ENCODE measurements at places on chromosomes 1 and 21.
A peak's percentile ranks its signal among the peaks of the same experiment; 100 is the strongest.

DNA sequence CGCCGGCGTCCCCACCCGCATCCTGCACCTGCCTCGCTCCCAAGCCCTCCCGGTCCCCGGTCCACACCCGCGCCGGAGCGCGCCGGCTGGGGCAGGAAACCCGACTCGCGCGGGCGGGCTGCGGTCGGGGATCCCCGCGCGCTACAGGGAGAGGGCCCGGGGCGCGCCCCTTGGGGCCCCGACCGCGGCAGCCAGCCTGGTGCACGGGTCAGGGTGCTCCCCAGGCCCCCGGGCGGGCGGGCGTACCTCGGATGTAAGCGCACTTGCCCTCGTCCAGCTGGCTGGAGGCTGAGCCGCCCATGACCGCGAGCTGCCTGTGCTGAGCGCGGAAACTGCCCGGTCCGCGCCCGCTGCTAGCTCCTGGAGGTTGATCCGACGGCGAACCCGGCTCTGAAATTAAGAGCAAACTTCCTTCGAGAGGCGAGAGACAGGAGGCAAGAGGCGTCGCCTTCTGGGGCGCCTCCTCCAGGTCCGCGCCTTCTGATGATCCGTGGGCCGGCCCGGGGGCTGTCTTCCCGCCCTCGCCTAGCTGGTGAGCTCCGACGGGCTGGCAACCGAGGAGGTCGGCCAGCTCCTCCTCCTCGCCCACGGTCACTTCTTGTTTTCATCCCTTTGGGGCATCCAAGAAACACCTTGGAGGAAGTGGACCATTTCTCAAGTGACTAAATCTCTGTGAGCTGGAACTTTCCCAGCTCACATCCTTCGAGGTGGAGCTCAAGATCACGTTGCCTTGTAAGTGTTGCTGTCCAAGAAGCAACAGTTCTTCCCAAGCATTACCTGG, at the start of gene NIBAN1:
Gene NIBAN1, minus strand, starts transcription at position 453 of the 781 bp plus-strand sequence. Its CDS starts 152 bp downstream, at position 301.
- DNase-seq = peak; percentile 55

DNA sequence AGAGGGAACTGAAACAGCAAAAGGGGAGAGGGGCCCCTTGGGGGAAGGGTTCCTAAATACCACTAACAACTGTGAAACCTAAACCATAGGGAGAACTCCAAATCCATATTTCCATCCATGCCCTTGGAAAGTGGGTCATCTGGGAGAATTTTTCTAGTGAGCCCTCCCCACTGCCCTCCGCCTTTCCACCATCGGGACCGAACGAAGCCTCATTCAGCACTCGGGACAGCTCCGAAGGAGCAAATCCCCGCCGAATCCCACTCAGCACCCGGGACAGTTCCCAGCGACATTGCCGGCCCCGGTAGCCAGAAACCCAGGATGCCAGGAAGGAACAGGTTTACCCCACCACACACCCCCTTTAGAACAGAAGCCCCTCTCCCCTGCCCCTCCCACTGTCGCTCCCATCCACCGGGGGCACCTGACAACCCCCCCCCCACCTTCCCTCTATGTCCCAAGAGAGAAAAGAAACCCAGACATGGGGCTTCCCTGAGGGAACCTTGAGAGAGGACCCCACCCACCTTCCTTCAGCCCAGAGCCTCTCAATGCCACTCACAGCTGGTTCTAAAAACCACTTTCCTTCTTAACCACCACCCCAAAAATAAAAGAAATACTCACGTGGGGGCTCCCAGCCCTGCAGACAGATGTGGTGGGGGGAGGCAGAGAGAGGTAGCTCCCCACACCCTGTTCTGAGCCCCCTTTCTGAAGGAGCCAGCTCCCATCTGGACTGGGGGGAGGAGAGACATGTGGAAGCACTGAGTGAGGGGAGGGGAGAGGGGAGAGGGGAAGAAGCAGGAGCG, 4.5 kb downstream of the DLGAP3 start:
- DNase-seq = no peak

- DNase-seq = no peak
Observed at GRCh38 chr1:35449334-35450008, 107.7 kb downstream of the KIAA0319L start.

- DNase-seq = no peak
Observed at GRCh38 chr1:205950826-205951549, 7.7 kb upstream of the SLC26A9 start.

DNA sequence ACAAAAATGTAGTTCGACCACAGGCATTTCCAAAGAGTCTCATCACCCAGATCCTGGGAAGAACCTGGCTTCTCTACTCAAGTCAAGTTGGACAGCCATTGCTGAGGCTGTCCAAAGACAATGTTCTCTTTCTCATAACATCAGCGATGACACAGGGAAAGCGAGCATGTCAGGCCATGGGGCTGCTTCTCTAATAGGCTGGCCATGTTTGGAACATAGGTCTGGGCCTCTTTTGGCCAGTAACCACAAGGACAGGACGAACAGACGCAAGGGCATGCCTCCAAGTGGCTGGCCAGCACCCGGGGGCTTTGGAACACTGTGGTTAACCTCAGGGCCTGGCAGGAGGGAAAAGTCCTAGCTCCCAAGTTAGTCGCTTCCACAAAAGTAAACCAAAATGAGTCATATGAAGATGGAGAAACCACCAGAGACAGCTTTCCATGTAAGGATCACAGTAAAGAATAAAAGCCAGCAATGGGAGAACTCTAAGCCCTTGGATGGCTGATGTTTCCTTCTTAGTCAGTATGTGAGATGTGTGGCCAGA, 80.6 kb upstream of the SLC44A3 start:
- DNase-seq = no peak

DNA sequence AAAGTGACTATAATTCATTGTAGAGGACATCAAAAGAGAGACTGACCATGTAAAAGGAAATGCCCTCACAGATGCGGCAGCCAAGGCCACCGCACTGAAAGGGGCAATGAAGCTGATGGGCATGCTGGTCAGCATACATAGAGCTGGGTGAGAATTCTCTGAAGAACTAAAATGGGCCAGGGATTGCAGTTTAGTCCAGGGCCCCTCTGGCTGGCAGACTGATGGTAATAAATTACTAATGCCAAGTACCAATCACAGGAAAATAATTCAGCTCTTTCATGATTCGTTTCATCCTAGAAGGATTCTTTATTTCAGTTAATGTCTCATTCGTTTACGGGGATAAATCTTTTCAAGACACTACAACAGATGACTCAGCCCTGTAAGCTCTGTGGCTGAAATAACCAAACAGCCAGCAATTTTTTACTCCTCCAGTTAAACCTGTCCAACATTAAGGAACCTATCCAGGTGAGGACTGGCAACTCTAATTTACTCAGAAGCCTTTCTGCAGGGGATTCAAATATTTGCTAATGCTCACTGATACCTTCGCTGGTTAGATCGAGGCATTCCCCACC, 56.9 kb upstream of the MAP1LC3C start:
- no peak for DNase-seq

DNA sequence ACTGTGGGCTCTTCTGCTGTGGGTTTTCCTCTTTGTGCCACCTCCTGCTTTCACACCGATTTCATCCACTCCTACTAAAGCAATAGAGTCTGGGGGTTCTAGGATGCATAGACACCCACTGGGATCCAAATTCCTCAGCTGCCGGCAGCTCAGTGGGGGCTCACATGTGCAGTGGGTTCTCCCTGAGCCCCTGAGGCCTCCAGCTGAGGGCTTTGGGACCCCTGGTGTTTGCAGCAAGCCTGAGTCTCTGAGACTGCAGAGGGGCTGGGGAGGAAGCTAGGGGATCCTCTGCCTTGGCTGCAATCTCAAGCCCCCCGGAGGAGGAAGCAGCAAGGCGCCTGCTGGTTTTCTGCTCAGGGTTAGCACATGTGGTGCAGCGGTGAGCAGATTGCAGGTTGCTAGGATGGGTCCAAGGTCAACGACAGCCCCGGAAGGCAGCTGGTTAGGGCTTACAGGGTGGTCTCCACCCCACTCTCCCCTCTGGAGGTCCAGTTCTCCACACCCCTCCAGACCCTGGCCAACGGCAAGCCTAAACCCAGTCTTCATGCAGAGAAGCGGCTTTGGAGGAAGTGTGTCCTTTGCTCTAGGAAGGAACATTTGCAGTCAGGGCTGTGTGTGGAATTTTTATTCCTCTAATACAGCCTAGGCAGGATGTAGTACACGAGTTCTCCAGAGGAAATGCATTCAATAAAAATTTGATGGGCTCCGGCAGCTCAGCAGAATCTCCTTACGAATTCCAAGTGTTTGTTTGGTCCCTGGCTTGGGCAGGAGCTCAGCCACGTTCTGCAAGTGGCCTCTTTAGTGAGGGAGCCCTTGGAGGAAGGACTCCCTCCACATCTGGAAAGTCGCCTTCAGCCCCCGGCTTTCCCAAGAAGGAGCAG, 269.1 kb upstream of the VAMP3 start:
- DNase-seq = no peak

- no peak for DNase-seq
Observed at GRCh38 chr1:221457685-221458446, 284.0 kb downstream of the DUSP10 start.

DNA sequence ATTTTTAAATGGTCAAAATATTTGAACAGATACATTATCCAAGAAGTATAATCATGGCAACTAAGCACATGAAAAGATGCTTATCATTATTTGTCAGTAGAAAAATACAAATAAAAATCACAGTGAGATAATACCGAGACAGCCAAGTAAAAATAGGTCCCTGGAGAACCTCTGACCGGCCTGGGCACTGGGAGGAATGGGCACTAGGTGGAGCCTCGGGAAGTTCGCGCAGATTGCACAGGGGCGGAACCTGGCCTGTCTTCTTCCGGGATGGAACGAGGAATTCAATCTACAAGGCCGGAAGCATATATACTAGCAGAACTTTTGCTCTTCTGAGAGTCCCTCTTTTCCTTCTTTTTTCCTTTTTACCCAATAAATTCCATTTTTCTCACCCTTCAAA, 148.5 kb upstream of the CHRM3 start:
- no peak for DNase-seq

- no peak for DNase-seq
Observed at GRCh38 chr21:33042812-33043211, 17.1 kb downstream of the OLIG2 start.

DNA sequence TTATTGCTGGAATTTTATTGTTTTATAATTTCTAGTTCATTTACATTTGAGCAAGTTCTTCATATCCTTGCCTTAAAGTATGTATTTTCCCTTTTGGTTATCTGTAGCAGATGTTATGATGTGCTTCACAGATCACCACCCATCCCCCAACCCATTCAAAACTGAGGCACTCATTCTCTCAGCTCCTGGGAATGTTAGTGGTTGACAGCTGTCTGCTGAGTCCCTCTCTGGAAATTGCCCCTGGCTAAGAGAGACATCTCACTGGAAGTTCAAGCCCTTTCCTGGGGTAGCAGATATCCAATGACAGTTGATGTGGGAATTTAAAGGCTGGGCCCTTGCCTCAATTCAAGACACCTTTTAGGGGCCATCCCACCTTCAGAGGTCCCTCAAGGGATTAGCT, 4.3 kb upstream of the DPYD start:
- no peak for DNase-seq

DNA sequence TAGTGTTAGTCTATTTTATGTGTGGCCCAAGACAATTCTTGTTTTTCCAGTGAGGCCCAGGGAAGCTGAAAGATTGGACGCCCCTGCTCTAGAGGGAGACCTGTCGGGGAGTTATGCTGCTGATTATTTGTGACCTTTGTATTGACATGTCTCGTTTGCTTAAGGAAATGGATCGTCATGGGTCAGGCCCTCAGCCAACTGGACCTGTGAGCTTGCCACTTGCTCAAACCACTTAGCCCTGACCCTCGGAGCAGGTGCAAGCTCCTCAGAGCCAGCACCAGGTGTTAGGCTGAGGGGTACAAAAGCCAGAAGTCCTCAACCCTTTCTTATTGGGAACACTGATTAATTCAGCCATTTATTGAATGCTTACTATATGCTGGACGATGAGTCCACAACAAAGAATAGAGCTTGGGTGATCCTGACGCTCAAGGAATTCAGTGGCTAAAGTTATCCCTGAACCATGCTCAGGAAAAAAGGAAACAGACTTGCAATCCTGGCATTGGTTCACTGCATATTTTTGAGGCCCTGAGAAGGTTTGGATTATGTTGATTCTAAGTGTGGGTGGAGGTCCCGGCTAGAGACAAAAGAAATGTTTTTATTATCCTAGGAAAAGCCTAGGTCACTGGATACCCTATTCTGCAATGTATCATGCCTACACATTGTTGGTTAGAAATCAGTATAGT, 19.0 kb downstream of the TGFB2 start:
- no peak for DNase-seq

GRCh38 chr1:171610385-171610784, 11.7 kb upstream of the MYOCOS start:
- no peak for DNase-seq

- no peak for DNase-seq
Observed at GRCh38 chr1:244865820-244866219, 1.5 kb upstream of the HNRNPU start.

- DNase-seq = no peak
Observed at GRCh38 chr1:25443030-25443699, 12.5 kb downstream of the MACO1 start.

- no peak for DNase-seq
Observed at GRCh38 chr1:114218361-114219171, 64.9 kb upstream of the SYT6 start.

GRCh38 chr1:45870500-45870899, 67.1 kb downstream of the MAST2 start:
- DNase-seq = no peak

DNA sequence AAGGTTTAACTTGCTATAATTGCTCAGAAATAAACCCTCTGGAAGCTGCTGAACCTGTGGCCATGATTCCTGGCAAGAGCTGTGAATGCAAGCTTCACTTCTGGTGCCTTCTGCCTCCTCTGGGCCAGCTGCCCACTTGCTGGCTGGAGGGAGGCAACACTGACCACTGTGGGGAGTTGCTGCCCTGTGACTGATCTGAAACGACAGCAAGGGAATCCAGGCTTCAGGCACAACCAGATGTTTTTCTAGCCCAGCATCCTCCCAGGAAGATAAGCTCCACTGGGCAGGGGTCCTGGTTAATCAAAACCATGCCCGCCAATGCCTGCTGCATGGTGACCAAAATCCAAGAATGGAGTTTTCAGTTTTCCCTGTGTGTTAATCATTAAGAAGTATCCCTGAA, 180.0 kb upstream of the HMGB4 start:
- DNase-seq = no peak

DNA sequence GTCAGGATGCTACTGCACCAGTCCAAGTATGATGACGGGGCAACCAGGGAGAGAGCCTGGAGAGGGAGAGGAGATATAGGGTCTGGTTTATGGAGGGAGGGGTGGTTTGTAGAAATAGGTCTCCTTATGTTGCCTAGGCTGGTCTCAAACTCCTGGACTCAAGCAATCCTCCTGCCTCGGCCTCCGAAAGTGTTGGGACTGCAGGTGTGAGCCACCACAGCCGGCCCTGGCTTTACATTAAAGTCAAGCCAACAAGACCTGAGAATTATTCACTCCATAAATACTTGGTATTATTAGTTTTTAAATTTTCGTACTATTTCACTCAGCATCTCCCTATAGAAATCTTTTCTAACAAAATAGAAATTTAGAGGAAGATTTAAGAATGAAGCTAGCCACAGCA, 86.8 kb downstream of the MATN1 start:
- no peak for DNase-seq

DNA sequence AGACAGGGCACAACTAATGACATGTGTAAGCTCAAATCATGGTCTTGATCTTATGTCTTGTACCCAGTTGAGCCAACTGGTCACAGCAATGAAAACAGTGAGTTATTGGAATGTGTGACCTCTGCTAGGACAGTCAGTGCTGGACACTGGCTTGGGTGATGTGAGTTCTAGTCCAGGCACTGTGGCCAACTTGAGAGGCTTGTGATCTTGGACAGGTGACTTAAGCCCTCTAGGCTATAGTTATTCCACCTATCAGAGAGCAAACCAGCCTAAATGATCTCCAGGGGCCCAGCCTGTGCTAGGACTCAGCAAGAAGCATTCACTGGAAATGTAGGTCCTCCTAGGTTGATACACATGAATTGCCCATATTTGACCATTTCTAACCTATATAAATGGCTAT, 1.1 kb downstream of the KCNE2 start:
- DNase-seq = no peak

- DNase-seq = no peak
Observed at GRCh38 chr1:84379138-84379916, 19.0 kb upstream of the DNASE2B start.

All from iPS DF 6.9 (cell line).